ENCODE measurements at places on chromosomes 7 and 10.

- no peak for DNase-seq
Measured at GRCh38 chr10:9561821-9562505, 1455.7 kb upstream of the CELF2 start.

DNA sequence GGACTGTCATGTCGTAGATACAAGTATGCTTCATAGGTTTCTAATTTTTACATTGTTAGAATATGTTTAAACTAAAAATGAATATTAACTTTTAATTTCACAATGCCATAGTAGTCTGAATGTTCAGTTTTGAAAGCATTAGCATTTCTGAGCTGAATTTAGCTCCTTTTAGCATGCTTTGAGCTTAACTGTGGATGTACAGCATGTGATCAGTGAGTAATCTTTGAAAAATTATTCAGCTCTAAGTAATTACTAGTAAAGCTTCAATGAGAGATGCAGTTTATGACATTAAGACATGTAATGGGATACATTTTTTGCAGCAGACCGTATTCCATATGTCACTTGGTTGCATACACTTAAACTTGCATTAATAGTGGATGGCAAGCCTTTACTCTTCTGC lies 114.1 kb upstream of the WNT16 start:
- DNase-seq = no peak

- no peak for DNase-seq
Measured at GRCh38 chr7:118583641-118584040, 359.1 kb downstream of the ANKRD7 start.

GRCh38 chr10:59880971-59881510 lies 25.3 kb downstream of the CCDC6 start:
- no peak for DNase-seq

GRCh38 chr7:78039790-78040776 lies 241.5 kb downstream of the PHTF2 start:
- DNase-seq = no peak

- no peak for DNase-seq
Measured at GRCh38 chr10:132326344-132326889, 5.6 kb upstream of the LRRC27 start.

- no peak for DNase-seq
Measured at GRCh38 chr7:112136271-112137008, 69.8 kb downstream of the DOCK4 start.
